ENCODE measurements at places on chromosomes 7 and 10. TPM values are rescaled to one million over a fixed set of nuclear protein-coding genes. Genes with fewer than 3 reads are reported as not detected.

The AFAP1L2 gene
- total RNA-seq: 1.8 TPM

DNA sequence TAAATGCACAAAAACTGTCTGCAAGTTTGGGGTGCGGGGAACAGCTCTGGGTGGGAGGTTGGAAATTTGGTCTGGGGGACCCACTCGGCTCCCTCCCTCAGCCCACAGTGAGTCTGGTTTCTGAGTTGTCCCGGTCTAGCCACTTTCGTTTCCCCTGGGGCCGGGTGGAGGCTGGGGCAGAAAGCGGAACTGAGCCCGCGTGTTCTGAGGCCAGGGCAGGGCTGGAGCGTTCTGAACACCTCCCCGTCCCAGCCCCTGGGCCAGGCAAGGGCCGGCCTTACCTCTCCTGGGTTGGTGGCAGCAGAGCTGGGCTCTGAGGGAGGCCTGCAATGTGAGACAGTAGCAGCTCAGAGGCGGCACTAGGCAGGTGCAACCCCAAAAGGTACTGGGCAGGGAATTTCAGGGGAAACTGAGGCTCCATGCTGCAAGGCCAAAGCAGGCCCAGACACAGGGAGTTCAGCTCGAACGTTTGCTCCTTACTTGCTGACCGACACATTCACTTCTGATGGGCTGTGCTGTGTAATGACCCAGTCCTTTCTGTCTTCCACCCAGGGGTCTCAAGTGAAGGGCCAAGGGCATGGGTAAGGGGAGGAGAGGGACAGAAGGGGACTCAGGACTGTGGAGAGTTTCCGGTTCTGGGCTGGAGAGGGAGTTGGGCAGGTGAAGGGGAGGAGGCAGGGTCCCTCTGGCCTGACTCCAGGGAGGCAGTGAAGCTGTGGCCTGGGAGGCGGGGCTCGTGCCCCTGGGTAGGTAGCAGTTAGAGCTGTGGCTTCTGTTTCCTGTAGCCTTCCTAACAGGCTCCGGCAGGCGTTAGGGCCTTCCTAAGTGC is 3.0 kb downstream of the IRF5 start:
- H3K27me3 ChIP-seq: no peaks in the 10 kb centered on the region
- no peak for DNase-seq
- peak overlapping the region; percentile 95 for H3K27ac ChIP-seq
- peak overlapping the region; percentile 88 for H3K4me3 ChIP-seq

The SPDYE1 gene
- total RNA-seq: 0.18 TPM

- H3K27ac ChIP-seq: no peak overlapping the region
- no peak overlapping the region for H3K4me3 ChIP-seq
- H3K27me3 ChIP-seq: peaks cover 9% of the 10 kb centered on the region
- DNase-seq: no peak
- no peaks in the 10 kb centered on the region for H3K4me1 ChIP-seq
- H3K36me3 ChIP-seq: no peaks in the 10 kb centered on the region
Observed at GRCh38 chr7:39291628-39292410, 274.4 kb upstream of the YAE1 start.

GRCh38 chr10:96645191-96645721 is 58.4 kb upstream of the TM9SF3 start:
- no peak overlapping the region for H3K4me3 ChIP-seq
- H3K27me3 ChIP-seq: peaks cover 4% of the 10 kb centered on the region
- no peak for DNase-seq
- H3K27ac ChIP-seq: no peak overlapping the region
- peaks cover 9% of the 10 kb centered on the region for H3K4me1 ChIP-seq
- no peaks in the 10 kb centered on the region for H3K36me3 ChIP-seq

The ING3 gene
- 32.8 TPM for total RNA-seq

The COBL gene
- total RNA-seq: not detected

Measured in T-helper 17 cell (primary cell).